Epithelial cell of proximal tubule (primary cell): ENCODE measurements at places on chromosomes 3 and 15. TPM values are rescaled to one million over a fixed set of nuclear protein-coding genes. Genes with fewer than 3 reads are reported as not detected.

CHRNA5 gene
- 9.1 and 15.3 TPM in 2 replicates for total RNA-seq

DNA sequence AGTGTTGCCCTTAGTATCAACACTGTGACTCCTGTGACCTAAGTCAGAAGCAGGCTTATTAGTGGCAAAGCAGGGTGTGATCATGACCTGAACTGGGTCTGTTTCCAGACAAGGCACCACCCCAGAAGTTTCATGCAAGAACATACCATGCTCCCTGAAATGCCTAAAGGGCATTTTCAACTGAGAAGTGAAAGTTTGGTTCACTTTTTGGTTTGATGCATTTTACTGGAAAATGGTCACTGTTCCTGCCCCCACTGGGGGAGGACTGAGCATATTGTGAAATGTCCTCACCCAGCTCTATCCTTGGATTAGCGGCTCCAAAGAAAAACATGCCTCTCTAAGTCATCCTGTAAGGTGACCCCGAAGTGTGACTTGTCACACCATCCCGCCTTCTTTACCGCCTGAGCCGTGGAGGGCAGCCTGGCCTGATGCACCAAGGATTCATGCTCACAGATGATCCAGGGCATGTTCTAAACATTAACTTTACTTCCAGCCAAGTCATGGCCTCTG, 3.1 kb upstream of the FAM240A start:
- no peak for DNase-seq

GRCh38 chr15:96338074-96338765, 7.7 kb downstream of the NR2F2 start:
- no peak for DNase-seq

DNA sequence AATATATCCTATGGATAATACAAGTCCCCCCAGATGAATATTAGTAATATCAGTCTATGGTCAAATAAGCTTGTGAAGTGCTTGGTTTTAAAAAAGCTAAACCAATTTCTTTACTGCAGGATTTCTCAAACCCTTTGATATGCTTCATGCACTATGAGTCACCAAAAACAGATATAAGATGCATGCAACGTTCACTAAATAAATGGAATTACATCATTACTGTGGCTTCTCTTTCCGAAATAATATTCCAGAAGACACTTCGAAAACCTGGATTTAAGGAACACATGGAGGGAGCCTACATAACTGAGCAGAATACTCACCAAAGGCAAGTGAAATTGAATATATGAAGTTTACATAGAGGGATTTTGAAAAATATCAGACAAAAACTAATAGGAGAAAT, 126.3 kb upstream of the ABI3BP start:
- no peak for DNase-seq

DNA sequence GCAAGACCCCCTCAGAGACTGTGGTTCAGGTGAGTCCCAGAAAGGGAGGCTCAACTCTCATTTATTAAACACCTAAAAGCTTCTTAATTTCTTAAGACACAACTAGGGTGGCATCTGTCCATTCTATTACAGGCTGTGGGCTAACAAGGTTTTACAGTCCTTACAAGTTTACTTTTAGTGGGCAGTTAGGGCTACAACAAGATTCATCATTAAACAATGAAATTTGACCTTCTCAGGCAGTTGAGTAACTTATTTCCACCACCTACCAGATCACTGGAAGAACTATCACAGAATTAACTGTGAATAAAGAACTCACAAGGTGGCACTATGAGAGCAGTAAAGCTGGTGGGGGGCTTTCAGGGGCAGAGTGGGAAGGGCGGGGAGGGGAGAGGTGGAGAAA, 132.6 kb downstream of the PLD1 start:
- DNase-seq = no peak

PAK6 gene
- 4.5 and 7.1 TPM in 2 replicates for total RNA-seq

DNA sequence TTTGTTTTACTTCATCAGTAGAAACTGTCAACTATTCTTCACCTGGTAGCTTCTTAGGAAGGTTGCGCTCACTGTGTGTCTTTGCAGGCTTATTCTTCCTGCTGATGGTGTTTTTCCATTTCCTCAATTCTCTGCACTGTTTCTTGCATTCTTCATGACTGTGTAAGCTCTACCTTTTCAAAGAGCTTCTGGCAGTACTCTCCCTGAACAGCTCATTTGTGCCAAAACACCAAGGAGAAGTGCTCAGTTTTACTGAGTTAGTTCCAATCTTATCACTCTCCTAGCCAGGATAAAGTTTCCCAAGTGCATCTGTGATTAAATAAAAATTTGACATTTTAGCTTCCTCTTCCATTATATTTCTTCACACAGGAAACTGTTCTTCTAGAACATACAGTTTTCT, 339.8 kb downstream of the EPHA3 start:
- DNase-seq = no peak

C3orf49 gene
- total RNA-seq = not detected in 2 replicates

GRCh38 chr15:79060175-79060574, 30.4 kb downstream of the RASGRF1 start:
- no peak for DNase-seq

SAXO2 gene
- 0.12 and 2.2 TPM in 2 replicates for total RNA-seq

TJP1 gene
- total RNA-seq = 78.6 and 106 TPM in 2 replicates

SMAD6 gene
- total RNA-seq = 10.8 and 22.1 TPM in 2 replicates

GRCh38 chr3:188673646-188674186, 498.1 kb upstream of the TPRG1 start:
- peak; percentile 92 for DNase-seq

- no peak for DNase-seq
Observed at GRCh38 chr3:149613988-149614387, 43.8 kb downstream of the WWTR1 start.

GRCh38 chr15:77027111-77027696, 32.3 kb downstream of the PSTPIP1 start:
- no peak for DNase-seq

ITIH1 gene
- not detected in 2 replicates for total RNA-seq

HHLA2 gene
- total RNA-seq = 0.23 TPM in 1 of 2 replicates, not detected in the other

BFSP2 gene
- not detected in 2 replicates for total RNA-seq

DNA sequence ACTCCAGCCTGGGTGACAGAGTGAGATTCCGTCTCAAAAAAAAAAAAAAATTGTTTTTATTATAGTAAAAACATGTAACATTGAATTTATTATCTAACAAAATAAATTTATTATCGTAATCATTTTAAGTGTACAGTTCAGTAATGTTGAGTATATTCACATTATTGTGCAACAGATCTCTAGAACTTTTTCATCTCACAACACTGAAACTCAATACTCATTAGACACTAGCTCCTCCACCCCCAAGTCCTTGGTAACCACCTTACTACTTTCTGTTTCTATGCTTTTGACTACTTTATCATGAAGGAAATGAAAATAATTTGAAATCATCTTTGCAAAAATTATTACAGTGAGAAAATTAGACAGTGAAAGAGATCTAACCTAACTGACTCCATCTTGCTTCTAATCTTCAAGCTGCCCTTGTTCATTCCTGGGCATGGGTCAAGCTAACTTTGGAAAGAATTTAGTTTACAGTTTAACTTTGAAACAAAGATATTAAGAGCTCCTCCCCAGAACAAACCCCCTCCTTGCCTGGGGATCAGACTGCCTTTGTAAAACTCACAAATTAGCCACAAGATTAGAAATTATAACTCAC, 15.0 kb upstream of the FYCO1 start:
- DNase-seq = no peak

GRCh38 chr15:82539691-82540054, 584 bp downstream of the RPS17 start:
- no peak for DNase-seq

GRCh38 chr3:94520364-94520763, 457.5 kb downstream of the NSUN3 start:
- no peak for DNase-seq

DNA sequence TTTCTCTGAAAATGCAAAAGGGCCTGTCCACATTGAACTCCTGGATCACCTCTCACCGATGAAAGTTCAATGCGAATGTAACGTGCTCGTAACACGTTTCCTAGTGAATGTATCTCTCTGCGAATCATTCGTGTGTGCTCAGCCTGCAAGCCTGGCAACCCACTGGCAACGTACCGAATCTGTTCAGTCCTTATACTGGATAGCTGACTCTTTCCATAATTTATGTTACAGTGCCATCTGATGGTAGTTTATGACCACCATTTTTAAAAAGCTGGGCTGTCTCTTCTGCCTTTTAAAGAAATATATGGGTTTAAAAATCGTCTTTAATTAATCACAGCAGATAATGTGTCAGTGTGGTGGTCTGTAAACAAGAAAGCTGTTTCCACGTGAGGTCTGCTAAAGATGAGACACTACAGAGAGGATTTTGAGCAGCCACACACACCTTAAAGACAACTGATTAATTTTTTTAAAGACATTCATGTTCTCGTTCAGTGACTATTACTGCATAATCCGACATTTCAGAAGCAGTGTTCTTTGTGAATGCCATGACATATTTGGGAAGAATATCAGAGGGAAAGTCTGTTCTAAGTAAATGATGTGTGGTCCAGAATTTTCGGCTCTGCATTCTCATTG, 69.4 kb upstream of the FOXP1 start:
- DNase-seq = no peak

DNA sequence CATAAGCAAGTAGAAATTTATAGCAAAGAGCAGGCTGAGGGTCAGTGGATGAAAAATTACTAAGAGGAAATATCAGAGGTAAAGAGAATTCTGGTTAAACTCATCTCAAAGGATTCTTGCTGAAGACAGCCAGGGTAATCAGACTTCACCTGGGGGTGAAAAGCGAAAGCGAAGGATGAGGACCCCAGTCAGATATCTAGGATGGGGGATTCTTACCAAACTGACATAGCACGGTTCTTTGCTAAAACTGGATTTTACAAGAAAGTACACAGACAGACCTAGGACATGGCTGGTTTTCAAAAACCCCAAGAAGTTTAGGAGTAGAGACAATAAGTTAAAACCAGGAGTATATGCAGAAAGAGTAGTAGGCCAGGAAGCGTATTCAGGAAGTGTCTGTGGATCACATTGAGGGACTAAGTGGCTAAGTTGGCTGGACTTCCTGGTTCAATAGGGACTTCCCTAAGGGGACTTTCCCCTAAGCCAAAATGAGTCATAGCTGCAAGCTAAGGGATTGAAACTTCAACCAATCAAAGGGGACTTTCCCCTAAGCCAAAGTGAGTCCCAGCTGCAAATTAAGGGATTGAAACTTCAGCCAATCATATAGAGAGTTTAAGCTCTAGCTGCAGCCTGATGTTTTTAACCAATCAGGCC, 2.4 kb upstream of the CFAP91 start:
- DNase-seq = peak; percentile 63

CILP gene
- total RNA-seq = not detected in 2 replicates

GRCh38 chr15:88334436-88334835, 77.9 kb upstream of the NTRK3 start:
- DNase-seq = no peak

ZNF80 gene
- not detected in 2 replicates for total RNA-seq

- no peak for DNase-seq
Observed at GRCh38 chr3:15107075-15107947, 8.4 kb upstream of the RBSN start.

ATP2B2 gene
- not detected in 2 replicates for total RNA-seq

IDH3A gene
- total RNA-seq = 40.8 and 57.5 TPM in 2 replicates

DNA sequence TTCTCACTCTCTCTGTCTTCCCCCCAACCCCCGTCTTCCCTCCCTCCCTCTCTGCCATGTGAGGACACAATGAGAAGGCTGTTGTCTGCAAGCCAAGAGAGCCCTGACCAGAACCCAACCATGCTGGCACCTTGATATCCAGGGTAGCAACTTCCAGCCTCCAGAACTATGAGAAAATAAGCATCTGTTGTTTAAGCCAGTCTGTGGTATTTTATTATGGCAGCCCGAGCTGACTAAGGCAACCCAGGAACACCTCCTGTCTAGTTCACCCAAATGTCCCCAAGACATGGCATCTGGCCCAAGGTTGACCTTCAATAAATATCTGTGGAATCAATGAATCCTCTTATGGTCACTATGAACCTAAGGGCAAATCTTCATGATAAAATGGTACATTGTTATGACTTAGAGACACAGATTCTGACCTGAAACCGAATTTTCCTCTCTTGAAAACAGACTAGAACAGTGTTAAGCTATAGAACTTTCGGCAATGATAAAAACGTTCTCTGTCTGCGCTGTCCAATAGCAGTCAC, 26.5 kb downstream of the RFTN1 start:
- DNase-seq = no peak

DNA sequence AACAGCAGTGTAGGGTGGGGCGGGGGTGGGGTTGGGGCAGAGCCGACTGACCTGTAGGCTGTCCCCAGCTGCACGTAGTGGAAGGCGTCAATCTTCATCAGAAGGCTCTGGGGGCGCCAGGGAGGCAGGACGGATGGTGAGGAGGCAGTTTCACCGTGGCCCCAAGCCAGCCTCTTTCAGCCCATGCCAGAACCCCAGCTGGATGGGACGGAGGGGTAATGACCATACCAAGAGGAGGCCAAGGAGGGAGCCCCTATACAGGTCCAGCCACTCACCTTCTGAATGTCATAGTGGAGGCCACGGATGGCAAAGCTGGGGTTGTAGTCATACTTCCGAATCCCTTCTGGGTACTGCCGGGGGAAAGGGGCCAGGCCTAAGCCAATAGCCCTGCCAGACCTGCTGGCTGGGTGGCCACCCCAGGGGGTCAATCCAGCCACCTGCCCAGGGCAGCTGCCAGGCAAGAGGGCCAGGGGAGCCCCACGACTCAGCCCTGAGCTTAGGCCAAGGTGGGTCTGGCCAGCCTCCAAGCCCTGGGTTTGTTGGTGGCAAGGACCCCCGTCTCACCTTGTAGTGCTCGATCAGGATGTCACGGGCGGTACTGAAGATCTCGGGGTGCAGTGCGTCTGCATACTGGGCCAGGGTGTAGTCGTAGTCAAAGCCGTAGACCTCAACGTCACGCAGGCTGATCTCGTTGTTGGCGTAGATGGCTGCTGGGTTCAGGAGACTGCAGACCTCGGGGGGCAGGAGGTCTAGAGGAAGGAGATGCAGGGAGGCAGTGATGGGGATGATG, 4.9 kb downstream of the NT5DC2 start:
- no peak for DNase-seq

GRCh38 chr3:139231555-139232281, 112.1 kb upstream of the MRPS22 start:
- no peak for DNase-seq

ADPRH gene
- 6.0 and 7.5 TPM in 2 replicates for total RNA-seq

DNA sequence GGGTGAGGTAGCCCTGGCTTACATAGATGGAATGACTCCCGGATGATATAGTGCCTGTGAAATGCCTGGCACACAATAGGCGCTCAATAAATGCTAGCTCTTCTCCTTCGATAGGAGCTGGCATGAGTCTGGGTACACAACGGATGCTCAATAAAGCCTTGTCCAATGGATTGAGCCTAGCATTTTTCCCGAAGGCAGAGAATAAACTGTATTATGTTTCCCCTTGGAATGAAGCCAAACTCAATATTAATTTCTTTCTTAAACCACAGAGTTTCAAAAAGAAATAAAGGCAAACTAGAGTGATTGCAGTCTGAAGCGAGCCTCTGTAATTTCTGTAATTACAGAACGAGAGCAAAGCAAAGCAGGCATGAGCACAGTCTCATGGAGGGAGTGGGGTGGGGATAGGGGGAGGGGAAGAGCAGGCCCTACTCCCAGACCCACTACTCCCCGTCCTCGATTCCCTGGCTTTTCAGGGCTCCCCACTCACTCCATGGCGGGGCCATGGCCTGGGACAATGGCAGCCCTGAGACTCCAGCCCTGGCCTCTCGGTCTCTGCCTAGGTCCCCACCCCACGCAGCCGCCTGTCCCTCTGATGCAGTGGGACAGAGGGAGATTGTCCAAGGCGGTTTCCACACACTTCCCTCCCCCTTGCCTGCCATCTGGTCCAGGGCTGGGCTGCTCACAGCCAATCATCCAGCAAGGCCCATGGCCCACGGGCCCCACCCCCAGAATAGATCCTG, 18.0 kb downstream of the SLC6A1 start:
- DNase-seq = no peak

- DNase-seq = no peak
Observed at GRCh38 chr3:188067932-188068331, 86.0 kb upstream of the LPP start.
